H54 (cell line): ENCODE measurements at places on chromosomes 3 and 15.

DNA sequence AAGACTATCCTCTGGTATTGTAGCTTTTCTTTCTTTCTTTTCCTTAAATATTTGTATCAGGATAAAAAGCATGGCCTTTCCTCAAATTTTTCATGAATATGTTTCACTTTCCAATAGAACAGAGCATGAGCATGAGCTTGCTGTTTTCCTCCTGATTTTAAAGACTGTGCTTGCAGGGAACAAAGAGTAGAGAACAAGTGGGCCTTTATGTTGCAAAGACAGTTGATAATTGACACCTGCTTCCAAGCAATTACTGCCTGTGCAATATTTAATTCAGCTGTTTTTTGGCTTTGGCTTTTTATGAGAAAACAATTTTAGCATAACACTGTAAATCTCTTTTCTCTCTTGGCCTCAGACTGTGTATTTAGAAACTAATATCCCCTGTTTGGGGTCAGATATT is 263.6 kb upstream of the AZI2 start:
- no peak for DNase-seq

- no peak for DNase-seq
These were observed 256.1 kb upstream of the PROK2 start for GRCh38 chr3:72041076-72041475.

GRCh38 chr3:183490653-183491052 is 62.2 kb upstream of the MCF2L2 start:
- DNase-seq = no peak

- no peak for DNase-seq
These were observed 2.4 kb downstream of the SLCO3A1 start for GRCh38 chr15:91855684-91856489.
